Dermis blood vessel endothelial cell (primary cell): ENCODE measurements at places on chromosomes 1 and 21.
A peak's percentile ranks its signal among the peaks of the same experiment; 100 is the strongest.

DNA sequence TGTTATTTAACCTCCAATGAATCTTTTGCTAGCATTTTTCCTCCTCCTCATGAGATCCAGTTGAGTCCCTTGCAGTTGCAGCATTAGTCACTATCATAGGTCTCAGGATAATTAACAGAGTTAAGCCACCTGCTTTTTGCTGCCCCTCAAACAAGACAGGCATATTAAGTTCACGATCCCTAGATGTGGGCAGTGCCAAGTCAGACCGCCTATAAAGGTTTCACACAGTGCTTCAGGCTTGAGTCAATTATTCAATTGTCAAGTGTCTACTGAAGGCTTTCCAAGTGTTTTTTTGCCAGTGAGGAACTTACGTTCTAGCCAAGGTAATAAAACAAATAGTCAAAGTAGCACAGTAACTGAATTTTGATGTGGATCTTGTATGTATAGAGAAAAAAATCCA is 175.0 kb downstream of the DAB1 start:
- DNase-seq, result no peak

GRCh38 chr1:233082778-233083550 is 132.6 kb downstream of the NTPCR start:
- no peak for DNase-seq

DNA sequence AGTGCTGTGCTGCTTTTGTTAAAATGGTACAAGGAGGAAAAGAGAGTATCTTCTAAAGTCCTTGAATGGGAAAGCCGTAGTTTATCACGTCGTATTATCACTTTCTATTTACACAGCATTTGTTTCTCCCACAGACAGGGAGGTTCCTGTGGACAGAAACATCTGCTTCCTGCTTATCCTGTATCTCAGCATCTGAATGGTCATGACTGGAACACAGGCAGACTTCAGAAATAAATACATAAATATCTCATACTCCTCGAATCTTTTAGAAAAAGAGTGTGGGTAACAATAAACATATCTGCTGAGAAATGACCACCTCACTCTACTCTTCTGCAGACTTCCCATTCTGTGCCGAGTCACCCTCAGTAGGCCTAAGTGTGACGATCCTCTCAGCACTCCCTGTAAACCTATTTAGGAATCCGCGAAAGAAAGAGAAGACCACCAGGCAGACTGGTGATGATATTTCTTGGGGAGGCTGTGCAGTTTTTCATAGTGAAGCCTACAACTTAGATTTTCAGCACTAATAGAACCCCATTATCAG is 393.5 kb downstream of the SMYD3 start:
- peak; percentile 84 for DNase-seq

DNA sequence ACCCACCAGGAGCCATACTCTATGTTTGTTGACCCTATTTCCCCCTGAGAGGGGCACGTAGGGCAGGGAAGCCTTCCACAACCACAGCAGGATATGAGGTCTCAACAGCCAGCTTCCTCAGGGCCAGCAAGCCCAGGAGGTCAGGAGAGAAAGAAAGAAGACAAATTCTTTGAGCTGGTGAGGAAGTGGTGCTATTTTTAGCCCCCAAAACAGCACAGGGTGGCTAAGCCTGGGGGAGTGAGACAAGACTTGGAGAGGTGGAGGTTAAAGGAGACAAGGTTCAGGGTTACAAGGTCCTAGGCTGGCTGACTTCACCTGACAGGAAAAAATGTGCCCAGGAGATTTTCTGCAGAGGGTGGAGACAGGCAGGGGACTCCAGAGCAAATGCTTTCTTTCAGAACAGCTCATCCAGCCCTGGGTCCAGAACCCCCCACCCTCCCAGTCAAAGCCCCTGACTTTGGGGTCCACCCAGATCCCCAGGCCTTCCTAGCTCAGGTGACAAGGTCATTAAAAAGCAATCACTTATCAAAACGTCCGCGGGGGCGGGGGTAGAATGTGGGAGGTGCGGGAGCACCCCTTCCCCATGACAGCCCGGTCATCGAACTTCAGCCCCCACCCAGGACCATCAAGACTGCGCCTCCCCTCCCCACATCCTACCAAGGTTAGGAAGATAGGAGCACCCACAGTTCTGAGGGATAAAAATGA is 1.3 kb downstream of the SV2A start:
- no peak for DNase-seq

GRCh38 chr1:100382657-100383056 is 30.4 kb downstream of the CDC14A start:
- no peak for DNase-seq

GRCh38 chr1:232990176-232991128 is 40.0 kb downstream of the NTPCR start:
- DNase-seq, result no peak

DNA sequence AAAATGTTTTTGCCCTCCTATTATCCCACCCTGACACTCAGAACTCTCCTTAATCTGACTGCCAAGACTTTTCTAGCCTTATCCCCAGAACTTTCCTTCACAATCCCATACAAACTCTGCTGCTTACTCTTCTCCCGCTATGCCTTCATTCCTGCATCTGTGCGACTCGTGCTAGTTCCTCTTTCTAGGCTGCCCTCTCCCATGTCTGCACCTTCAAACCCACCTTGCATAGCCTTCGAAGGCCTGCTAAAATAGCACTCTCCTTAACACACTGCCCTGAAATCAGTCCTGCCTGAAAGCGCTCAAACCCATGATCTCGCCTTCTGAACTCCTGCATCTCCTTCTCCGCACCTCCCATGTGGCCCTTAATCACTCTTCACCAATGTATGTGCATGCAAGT is 2.5 kb upstream of the NCF2 start:
- no peak for DNase-seq

- DNase-seq, result no peak
Measured at GRCh38 chr1:12734651-12735050, 11.3 kb upstream of the CFAP107 start.

DNA sequence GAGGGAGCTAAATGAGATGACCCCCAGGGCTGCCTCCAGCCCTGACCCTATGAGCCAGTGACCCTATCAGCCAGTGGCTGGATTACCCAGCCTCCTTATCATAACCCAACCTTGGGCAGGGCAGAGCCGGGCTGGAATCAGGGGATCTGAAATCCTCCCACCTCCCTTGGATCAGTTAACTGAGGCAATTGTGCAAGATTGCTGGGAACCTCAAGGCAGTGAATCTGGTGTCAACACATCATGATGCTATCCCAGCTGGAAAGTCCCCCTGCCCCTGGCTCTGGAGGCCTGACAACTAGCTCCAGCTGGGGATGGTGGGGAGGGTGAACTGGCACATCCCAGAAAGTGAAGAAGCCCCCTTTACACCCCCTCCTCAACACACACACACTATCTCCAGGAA is 6.4 kb upstream of the TSPAN1 start:
- no peak for DNase-seq
